ENCODE measurements at places on chromosomes 3 and 15.

DNA sequence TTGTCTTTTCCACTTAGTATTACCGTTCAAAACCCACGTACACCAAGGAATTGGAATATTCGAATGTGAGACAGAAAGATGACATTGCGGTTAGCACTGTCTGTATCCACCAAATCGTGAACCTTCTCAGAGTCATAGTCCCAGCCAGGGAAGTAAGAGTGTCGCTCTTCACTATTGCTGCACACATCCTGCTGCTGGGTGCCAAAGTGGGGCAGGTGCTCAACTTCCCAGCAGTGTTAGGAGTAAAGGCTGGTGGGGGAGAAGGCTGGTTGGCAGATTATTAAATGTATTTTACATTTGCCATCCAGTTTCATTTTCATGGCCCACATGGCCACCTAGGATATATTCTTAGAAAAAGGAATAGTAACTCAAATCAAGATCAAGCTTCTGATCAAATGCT lies 65.1 kb downstream of the PTPRG start:
- no peak for ATAC-seq

GRCh38 chr3:73407577-73407976 lies 217.2 kb downstream of the PDZRN3 start:
- no peak for ATAC-seq

DNA sequence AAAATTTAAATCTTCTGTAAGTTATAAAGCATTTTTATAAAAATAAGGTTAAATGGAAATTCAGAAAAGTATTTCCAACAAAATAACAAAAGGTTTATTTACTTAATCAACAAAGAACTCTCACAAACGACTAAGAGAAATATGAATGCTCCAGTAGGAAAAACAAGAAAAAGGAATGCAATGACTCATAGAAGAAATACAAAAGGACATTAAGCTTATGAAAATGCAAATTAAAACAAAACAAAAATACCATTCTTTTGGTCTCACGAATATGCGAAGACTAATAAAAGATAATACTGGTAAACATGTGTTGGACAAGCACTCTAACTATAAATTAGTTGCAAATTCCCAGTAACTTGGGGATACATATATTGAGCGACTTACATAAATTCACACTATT lies 17.5 kb upstream of the TBC1D5 start:
- no peak for ATAC-seq

DNA sequence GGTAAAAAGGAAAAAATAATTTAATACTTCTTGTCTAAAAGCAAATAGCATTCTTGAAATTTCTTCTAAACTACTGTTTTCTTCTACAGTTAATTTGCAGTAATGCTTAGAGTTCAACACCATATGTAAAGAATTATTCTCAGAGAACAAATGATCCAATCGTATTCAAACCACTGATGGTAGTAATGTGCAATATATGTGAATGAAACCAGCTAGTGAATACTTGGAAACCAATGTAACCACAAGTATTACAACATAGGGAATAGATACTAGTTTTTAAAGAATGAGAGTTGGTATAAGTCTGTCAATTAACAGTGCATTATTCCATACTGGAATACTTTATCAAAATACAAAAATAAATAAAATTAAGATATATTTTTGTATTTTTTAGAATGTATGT lies 850.0 kb downstream of the DIPK2A start:
- ATAC-seq, result no peak

DNA sequence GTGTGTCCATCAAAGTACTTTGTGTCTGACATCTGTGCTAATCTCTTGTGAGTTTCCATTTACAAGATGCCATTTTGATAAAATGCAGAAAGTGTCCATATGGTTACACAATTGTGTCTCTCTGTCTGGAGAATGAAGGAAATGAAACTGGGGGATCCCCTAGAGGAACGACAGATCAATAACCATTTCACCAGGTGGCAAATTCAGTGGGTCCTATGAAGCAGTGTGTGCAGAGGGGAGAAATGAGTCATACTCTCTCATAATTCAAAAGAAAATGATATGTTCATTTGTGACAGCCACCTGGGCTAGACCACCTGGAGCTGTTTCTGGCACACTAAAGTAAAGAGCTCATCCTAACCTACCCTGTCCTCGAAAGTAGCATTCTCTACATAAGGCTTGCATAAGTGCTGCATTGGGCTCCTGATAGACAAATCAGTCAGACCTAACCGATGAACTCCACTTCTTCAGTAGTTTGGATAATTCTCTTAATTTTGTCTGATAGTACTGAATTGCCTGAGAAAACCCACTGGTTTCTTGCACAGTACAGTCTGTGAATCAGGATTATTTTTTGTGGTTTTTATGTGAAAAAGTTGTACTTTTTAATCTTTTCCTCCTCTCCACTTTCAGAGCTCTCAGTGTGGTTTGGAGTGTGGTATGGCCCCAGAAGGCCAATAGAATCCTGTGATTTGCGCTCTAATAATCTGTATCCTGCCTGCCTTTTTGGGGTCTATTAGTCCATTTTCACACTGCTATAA lies 10.3 kb upstream of the CD47 start:
- ATAC-seq, result peak; percentile 87

GRCh38 chr3:40309925-40310695 lies 603 bp downstream of the EIF1B start:
- peak; percentile 39 for ATAC-seq

DNA sequence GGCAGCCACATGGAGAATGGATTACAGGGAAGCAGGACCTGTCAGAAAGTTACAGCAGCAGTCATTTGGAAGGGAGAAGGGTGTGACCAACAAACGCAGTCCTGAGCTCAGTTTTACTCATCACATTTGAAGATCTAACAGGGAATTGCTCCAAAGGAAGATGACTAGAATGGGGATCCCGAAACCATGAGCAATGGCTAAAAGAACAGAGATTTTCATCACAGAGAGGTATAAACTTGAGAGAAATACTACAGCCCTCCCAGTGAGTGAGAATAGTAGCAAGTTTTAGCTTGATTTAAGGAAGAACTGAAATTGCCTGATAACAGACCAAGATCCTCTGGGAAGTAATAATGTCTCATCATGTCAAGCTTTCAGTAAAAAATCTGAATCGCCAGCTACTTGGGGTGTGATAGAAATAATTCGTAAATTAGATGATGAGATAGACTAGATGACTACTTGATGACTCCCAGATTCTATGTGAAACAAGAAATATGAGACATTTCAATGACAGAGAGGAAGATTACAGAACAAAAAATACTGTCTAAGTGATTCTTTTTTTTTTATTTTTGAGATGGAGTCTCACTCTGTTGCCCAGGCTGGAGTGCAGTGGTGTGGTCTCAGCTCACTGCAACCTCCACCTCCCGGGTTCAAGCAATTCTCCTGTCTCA lies 16.9 kb downstream of the CD47 start:
- ATAC-seq, result peak; percentile 80

- no peak for ATAC-seq
These were observed 47.2 kb downstream of the IGSF11 start for GRCh38 chr3:118987477-118987876.

GRCh38 chr3:88611826-88612326 lies 462.1 kb downstream of the C3orf38 start:
- no peak for ATAC-seq

GRCh38 chr3:99965681-99966408 lies 148.2 kb downstream of the CMSS1 start:
- no peak for ATAC-seq

GRCh38 chr15:67542420-67543347 lies at the start of gene MAP2K5:
Gene MAP2K5, plus strand, starts transcription at chr15:67542703. Its CDS starts 633 bp downstream, at chr15:67543336.
- peak; percentile 80 for ATAC-seq

- ATAC-seq, result no peak
These were observed 45.2 kb downstream of the ADAM10 start for GRCh38 chr15:58704155-58704865.

GRCh38 chr3:123337226-123337625 lies 111.7 kb downstream of the ADCY5 start:
- no peak for ATAC-seq

DNA sequence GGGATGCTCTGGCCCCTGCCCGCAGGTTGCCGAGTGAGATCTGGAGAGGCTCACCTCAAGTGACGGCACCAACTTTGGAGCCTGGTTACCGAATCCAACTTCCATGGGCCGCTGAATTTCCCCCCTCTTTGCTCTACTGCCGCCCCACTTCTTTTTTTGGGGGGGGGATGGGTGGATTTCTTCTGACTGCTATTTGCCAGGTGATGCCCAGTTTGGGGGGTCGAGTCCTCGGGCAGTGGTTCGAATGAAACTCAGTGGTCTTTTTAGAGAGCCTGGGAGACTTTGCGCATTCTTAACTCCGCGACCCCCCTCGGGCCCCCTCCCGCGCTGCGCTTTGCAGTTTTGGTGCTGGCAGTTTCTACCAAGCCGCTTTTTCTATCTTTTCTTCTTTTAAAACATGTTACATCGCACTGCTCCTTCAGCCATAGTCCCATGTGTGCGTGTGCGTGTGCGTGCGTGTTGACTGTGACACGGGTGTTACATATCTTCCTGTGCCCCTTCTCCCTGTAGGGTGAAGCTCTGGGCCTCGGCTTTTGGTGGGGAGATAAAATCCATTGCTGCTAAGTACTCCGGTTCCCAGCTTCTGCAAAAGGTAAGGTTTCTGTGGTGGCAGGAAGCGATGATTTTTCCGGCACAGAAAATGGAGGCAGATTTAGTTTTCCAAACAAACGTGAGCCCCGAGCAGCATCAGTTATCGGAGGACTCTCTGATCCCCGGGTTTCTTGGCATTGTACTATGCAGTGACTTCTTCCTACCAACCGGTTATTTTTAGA lies 837 bp downstream of the CACNA2D3 start:
- no peak for ATAC-seq

DNA sequence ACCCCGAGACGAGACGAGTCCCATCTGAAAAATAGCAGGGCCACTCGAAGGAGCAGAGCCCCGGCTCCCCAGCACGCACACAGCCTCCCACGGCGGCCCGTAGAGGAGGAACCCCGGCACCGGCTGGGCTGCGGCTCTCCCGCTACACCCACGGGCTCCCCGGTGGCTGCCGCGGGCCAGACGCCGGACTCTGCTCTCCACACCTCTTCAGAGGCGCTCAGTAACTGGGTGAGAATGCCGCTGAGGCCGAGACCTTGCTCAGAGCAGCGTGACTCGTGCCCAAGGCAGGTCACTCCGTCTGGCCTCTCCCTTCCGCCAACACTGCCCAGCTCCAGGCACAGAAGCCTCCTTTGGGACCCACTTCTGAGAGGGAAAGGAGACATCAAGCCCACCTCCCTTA lies 34.4 kb downstream of the TNK2 start:
- no peak for ATAC-seq

GRCh38 chr3:148006508-148006907 lies 597.3 kb downstream of the ZIC1 start:
- ATAC-seq, result no peak

GRCh38 chr15:73956743-73957135 lies 30.5 kb downstream of the LOXL1 start:
- ATAC-seq, result no peak

DNA sequence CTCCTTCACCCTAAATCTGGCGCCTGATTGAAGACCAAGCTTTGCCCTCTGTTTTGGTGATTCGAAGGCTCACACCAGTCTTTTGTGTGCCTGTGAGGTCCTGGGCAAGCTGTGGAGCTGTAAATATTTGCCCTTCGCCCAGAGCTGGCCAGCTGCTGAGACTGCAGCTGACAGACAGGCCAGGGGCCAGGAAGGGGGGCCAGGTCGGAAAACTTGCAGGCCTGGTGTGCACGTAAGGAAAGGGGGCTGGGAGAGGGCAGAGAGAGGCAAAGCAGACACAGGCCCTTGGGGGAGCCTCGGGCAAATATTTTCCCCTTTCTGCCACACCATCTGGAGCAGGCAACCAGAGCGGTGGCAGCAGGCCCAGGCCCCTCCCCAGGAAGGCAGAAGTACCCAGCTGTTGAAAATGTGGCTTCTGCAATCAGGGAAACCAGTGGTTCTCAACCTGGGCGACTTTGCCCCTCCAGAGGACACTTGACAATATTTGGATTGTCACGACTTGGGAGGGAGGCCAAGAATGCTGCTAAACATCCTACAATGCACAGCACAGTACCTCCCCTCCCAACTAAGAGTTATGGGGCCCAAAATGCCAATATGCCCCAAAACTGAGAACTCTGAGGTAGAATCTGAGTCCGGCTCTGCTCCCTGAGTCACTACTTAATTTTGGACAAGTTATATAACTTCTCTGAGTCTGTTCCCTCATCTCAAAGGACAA lies 2.5 kb downstream of the PDZRN3 start:
- ATAC-seq, result no peak

DNA sequence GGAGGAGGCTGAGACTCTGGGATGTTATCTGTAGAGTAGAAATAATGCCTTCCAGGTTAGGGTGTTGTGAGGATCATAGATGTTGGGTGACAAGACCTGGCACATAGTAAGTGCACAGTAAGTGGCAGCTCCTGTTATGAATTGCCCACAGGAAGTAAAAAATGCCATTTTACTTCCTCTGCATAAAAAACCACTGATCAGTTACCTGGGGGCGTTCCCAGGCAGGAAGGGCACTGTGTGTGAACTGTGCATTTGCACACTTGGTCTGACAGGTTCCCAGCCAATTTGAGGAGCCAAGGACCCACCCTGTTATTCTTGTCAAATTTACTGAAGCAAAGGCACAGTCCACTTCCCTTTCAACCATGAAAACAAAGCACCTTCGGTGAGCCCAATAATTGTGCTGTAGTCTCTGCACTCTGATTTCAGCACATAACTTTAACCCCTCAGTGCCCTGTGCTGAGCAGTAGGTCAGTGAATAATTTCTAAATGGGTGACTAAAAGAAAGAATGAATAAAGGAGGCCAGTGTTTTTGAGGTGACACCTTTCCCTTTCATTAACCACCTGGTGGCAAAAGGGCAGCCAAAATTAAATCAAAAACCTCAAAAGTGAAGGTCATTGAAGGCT lies 85.8 kb upstream of the ARHGEF3 start:
- ATAC-seq, result peak; percentile 76

DNA sequence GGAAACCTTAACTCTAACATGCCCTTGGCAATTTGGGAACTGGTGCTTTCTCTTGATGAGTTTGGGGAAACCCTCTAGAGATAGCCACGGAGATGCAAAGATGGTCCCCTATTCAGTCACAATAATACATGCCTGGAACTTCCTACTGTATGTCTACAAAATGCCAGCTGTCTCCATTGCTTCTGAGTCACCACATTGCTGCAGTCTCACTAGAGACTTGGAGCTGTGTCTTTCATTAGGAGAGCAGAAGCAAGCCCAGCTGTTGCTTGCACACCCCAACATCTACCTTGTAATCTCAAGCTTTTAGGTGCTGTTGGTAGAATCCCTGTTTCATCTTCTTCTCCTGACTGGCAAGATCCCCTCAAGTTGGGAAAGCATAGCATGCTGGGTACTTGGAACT lies 261.0 kb downstream of the ADAMTSL3 start:
- ATAC-seq, result no peak

GRCh38 chr3:169818316-169818715 lies 5.6 kb upstream of the LRRC34 start:
- no peak for ATAC-seq

- no peak for ATAC-seq
These were observed 22.9 kb downstream of the MYLK start for GRCh38 chr3:123861081-123861836.

- ATAC-seq, result no peak
These were observed 419.7 kb downstream of the ZBTB20 start for GRCh38 chr3:114727373-114727772.

DNA sequence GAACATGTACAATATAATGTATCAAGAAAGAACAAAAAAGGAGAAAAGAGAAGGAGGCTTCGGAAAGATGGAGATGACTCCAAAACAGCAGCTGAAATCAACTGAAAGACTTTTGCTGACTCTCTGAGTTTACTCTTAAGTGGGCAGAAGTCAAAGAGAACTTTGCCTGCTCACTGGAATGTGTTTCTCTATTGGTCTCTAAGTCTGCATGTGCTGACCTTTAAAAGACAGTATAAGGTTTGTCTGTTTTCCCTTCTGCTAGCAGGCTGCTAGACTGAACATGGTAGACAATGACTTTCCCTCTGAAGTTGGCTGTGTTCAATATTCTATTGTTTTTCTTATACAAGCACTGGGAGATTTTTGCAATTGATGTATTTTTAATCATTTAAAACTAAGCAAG lies 7.2 kb upstream of the MAP4 start:
- ATAC-seq, result no peak

All from activated T-helper 17 cell treated with anti-CD3 and anti-CD28 coated beads, Interleukin-2, amount 50 U/mL, for 72 hours (primary cell).